ENCODE measurements at places on chromosomes 13 and 19.
A peak's percentile ranks its signal among the peaks of the same experiment; 100 is the strongest.

- no peak for DNase-seq
Observed at GRCh38 chr13:112984501-112984900, 15.5 kb downstream of the MCF2L start.

GRCh38 chr13:99154064-99154463, 46.6 kb upstream of the UBAC2 start:
- no peak for DNase-seq

GRCh38 chr13:59210543-59210942, 953.2 kb downstream of the DIAPH3 start:
- no peak for DNase-seq

- DNase-seq = no peak
Observed at GRCh38 chr13:66657165-66657881, 572.8 kb downstream of the PCDH9 start.

DNA sequence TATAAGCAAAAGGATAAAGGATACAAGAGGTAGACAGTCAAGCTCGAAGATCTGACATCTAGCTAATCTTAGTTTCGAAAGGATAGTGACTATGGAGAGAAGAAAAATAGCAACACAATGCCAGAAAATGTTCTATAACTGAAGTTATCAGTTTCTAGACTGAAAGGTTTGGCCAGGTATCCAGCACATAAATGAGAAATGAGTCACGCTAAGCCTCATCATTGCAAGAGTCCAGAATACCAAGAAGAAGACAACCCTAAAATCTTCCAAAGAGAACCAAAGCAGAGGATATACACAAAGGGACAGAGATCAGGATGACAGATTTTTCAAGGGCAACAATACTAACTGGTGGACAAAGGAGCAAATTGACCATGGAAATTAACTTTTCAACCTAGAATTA, 237.0 kb downstream of the POSTN start:
- DNase-seq = no peak

- no peak for DNase-seq
Observed at GRCh38 chr13:54950546-54950945, 1921.9 kb downstream of the OLFM4 start.

GRCh38 chr13:73810647-73811046, 323.6 kb downstream of the KLF12 start:
- no peak for DNase-seq

DNA sequence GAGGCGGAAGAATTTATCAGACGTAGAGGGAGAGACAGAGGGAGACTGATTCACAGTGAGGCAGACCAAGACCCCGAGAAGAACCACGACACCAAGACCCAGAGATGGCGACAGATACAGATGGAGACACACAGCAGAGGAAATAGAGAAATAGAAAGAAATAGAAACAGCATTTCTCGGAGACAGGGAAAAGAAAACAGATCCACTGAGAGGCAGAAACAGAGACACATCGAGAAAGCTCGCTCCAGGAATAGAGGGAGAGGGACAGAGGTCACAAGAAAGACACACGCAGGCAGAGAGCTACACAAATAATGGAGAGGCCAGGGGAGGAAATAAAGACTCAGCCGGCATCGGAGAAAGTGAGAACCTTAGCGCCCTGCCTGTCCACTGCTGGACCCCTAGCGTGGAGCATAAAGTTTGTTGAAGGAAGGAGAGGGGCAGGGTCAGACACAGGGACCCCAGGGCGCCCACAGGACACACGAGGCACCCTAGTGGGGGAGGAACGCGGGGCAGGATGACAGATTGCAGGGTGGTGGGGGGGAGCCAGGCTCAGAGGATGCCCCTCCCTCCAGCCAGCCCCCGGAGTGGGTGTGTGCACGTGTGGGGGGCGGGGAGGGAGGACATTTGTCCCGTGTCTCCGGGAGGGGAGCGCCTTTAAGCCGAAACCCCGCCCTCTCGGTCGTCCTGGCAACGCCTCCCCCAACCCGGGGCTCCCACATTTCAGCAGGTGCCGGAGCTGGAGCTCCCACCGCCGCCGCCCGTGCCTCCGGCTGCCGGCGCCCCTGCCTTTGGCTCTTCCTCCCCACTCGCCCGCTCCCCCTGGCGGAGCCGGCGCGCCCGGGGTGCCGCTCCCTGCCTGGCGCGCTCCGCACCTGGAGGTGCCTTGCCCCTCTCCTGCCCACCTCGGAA, at the start of gene PRKCG:
Gene PRKCG, plus strand, starts transcription at position 716 of the 909 bp plus-strand sequence. CDS start 298 bp downstream, outside the sequence.
- DNase-seq = peak; percentile 55

GRCh38 chr19:4996701-4997100, 27.8 kb downstream of the KDM4B start:
- no peak for DNase-seq

DNA sequence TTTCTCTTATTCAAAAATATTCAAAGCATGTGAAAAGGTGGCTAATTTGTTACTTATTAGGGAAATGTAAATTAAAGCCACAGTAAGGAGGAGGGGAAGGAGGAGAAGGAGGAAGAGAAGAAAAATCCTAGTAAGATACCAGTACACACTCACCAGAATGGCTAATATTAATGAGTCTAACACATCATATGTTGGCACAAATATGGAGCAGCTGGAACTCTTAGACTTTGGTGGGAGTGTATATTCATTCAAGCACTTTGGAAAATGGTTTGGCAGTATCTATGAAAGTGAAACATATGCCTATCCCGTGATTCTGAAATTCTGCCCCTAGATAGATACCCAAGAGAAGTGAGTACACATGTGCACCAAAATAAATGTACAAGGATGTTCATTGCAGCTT, 38.1 kb upstream of the RGCC start:
- no peak for DNase-seq

- no peak for DNase-seq
Observed at GRCh38 chr13:28425793-28426192, 69.1 kb downstream of the FLT1 start.

DNA sequence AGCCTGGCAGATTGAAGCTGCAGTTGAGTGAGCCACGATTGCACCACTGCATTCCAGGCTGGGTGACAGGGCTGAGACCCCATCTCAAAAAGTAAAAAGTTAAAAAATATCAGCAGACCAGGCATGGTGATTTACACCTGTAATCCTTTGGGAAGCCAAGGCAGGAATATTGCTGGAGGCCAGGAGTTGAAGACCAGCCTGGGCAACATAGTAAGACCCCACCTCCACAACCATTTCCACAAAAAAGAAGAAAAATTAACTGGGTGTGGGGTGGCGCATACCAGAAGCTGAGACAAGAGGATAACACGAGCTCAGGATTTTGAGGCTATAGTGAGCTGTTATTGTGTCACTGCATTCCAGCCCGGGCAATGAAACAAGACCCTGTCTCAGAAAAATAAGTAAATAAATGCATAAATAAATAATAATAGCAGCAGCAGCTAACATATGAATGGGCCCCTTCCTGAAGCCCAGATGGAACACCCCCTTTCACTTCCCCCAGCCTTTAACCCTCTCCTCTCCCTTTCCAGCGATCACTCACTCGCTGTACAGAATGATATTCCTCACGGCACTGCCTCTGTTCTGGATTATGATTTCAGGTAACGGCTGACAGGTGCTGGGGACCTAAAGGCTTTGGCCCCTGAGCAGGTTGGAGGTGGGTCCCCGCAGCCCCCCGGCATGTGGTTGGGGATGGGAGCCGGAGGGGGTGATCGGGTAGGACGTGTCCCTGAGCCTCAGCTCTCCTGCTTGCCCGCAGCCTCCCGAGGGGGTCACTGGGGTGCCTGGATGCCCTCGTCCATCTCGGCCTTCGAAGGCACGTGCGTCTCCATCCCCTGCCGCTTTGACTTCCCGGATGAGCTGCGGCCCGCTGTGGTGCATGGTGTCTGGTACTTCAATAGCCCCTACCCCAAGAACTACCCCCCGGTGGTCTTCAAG, 3.2 kb downstream of the MAG start:
- no peak for DNase-seq

DNA sequence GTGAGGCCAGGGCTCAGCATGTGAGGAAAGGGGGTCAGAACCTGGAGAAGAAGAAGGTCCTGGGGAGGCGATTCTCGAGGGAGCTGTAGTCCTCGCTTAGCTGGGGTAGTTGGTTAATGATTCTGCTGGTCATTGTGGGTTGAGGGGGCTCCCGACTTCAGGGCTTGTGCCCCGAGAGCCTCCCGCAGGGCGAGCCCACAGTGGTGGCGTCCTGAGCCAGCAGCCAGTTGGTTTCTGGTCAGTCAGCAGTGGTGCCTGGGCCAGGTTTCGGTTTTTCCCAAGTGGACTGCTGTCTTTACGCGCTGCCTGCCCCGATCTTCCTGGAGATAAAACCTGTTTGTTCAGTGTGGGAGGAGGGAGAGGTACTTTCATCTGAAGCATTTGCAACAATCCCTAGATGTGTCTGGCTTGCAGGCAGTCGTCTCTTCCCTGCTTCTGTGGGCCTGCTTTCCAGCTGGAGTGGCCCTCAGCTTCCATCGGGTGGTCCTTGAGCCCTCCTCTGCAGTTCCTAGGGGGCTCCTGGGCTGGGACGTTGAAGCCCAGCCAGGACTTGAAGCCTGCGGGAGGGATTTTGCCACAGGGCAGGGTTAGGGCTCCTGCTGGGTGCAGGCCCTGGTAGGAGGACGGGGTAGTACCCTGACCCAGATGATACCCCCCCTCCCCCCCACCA, 3.2 kb downstream of the PTBP1 start:
- DNase-seq = no peak

GRCh38 chr13:74210693-74211393, 76.6 kb upstream of the KLF12 start:
- no peak for DNase-seq

GRCh38 chr19:37963190-37963936, 56.4 kb downstream of the SIPA1L3 start:
- no peak for DNase-seq

- DNase-seq = no peak
Observed at GRCh38 chr19:18046059-18046718, 38.2 kb downstream of the ARRDC2 start.

GRCh38 chr13:36910545-36910944, 9.5 kb downstream of the SMAD9 start:
- no peak for DNase-seq

- no peak for DNase-seq
Observed at GRCh38 chr13:112457485-112457884, 81.3 kb downstream of the SPACA7 start.

DNA sequence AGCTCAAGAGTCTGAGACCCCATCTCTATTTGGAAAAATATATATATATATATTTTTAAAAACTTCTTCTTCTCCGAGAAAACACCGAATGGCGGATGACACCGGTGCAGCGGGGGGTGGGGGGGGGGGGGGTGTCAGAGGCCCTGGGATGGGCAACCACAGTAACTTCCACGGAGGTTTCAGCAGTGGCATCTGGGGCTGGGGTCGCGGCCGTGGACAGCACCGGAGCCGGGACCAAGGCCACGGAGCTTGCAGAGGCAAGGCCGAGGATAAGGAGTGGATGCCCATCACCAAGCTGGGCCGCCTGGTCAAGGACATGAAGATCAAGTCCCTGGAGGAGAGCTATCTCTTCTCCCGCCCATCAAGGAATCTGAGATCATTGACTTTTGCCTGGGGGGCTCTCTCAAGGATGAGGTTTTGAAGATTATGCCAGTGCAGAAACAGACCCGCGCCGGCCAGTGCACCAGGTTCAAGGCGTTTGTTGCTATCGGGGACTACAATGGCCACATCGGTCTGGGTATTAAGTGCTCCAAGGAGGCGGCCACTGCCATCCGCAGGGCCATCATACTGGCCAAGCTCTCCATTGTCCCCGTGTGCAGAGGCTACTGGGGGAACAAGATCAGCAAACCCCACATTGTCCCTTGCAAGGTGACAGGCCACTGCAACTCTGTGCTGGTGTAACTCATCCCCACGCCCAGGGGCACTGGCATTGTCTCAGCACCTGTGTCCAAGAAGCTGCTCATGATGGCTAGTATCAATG, 59.0 kb downstream of the EPS15L1 start:
- DNase-seq = no peak

- peak; percentile 45 for DNase-seq
Observed at GRCh38 chr19:8654591-8655339, 24.3 kb downstream of the NFILZ start.

GRCh38 chr13:59337070-59337469, 826.7 kb downstream of the DIAPH3 start:
- DNase-seq = no peak

DNA sequence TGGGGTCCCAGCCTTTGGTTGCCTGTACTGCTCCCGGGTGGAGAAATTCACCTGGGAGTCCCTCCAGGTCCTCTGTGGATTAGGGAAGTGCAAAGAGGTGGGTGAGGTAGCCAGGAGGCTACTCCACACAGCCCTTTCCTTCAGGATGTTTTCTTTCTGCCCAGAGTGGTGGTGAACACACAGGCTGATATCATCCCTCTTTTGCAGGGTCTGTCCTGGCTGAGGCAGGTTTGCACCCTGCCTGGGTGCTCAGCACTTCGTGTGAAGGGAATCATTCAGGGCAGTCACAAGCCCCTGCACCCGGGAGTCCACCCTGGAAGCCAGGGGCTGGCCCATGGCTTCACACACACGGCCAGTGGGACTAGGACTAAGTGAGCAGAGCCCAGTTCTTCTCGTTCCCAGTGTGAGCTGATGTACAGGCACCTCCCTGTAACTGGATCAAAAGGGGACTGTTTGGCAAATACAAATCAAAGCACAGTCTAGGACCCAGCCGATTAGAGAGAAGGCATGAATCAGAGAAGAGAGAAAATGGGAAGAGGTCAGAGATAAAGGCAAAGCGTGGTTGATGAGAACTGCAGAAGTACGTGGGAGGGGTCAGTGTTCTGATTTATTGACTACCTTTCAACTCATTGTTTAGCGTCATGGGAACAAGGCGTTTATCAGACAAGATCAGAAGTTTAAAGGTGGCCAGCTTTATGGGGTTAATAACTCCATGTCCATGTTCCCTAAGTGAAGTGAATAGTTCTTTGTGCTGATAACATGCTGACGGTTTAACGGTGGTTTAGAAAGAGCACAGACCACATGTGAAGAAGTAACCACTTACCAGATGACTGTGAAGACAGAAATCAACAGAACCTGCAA, 30.4 kb upstream of the SPATA13 start:
- DNase-seq = no peak

- no peak for DNase-seq
Observed at GRCh38 chr13:94345374-94346195, 133.9 kb downstream of the DCT start.

- DNase-seq = no peak
Observed at GRCh38 chr19:7806234-7806633, 23.8 kb upstream of the EVI5L start.

GRCh38 chr13:67515895-67516294, 285.8 kb upstream of the PCDH9 start:
- DNase-seq = no peak

GRCh38 chr13:49428041-49428763, 15.7 kb downstream of the CAB39L start:
- no peak for DNase-seq

GRCh38 chr13:101490406-101491015, 38.0 kb downstream of the ITGBL1 start:
- DNase-seq = no peak

- no peak for DNase-seq
Observed at GRCh38 chr13:52878831-52879230, 30.4 kb upstream of the PCDH8 start.

DNA sequence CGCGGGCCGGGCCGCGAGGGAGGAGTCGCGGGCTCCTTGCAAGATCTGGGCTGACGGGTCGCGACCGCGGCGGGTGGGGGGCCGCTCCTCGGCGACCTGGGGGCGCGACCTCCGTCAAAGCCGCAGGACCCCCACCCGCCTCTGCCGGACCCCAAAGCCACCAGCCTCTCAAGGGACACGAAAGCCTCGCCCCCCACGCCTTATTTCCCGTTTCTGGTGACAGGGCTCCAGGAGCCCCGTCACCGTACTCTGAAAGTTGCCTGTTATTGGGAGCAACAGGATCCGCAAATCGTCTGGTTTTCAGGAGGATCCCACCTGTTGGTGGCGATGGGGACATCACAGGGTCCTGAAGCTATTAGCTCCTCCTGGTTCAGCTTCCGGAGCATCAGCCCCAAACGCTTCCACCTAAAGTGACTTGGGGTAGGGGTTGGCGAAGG, 530 bp downstream of the MAU2 start:
- DNase-seq = no peak

GRCh38 chr13:39302820-39303219, 264.6 kb downstream of the NHLRC3 start:
- no peak for DNase-seq
